ENCODE measurements at places on chromosomes 2 and 18.

DNA sequence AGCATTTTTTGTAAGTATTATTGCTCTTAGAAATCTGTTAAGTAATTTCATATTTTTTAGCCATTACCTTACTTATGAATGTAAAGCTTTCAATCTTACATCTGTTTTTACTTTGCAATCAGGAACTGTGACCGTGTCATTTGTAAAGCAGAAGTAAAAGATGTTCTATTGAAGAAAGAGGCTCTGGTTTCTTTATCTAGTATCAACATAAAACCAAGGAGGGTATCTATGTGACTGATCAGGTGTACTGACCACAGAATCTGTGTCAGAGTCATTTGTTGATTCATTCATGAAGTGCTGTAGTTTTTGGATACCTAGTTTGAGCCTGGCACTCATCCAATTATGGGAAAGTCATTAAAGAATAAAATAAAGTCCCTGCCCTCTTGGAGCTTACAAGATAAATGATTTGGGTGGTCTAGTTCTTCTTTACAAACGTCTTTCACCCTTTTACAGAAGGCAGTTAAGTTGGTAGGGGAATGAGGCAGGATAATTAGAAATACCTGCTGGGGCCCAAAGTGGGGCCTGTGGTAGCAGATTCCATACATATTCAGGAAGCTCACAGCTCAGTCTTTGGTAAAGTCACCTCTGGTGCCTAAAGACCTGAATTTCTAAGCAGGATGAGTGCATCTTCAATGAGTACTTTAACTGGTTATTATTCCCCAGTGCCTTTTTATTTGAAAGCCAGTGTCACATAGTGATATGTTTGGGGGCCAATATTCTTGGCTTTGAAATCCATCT, 260.6 kb upstream of the NT5C1B start:
- no peak for DNase-seq

DNA sequence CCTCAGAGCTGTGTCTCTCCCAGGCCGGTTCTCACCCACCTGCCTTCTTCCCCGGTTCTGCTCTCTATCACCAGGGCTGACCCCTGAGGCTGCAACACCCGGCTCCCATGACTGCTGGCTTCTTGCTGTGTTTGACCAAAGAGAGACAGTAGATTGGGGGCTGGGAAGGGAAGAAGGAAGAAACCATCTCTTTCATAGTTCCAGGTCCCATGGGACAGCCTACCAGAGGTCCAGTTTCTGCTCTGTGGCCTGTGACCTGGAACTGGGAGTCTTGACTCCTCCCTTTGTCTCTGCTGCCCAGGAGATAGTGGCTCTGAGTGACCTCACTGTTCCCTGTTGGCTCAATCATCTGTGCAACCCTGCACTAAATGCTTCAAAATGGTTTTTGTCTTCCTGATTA, 38.1 kb downstream of the ALPK2 start:
- DNase-seq = no peak

- DNase-seq = no peak
Measured at GRCh38 chr18:48942554-48943261, 8.1 kb downstream of the SMAD7 start.

DNA sequence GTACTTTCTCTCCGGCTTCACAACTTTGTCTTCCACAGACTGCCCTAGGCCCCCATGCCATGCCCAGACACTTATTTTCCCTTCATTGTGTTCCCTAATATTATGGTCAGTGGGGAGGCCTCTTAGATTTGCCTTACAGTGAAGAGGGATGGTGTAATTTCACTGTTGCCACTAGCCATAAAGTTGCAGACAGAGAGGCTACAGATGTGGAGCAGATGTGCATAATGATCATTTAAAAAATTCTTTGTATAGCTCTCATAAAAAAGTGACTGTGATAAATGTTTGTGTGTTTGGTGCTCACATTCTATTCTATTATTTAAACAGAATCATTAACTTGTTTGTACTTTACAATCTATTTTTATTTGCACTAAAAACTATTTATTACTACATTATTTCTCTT, 67.5 kb upstream of the FN1 start:
- DNase-seq = no peak

Data from memory B cell (primary cell).